ENCODE measurements at places on chromosomes 3 and 15.

DNA sequence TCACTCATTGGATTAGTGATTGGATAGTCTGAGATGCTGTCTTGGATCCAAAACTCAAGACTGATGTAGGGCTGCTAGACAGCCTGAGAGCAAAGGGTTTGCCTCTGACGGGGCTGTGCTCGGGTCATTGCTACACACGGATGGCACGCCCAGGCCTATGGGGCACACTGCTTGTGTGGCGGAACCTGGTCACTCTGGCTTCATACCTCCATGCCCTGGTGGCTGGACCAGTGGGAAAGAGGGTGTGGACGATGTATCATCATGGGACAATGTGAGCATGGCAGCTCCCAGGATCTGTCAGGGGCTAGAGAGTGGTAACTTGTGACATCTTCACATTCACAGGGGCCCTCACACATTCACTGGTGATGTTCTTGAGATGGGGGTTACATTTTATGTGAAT is 18.1 kb upstream of the CCDC174 start:
- no peak for DNase-seq

DNA sequence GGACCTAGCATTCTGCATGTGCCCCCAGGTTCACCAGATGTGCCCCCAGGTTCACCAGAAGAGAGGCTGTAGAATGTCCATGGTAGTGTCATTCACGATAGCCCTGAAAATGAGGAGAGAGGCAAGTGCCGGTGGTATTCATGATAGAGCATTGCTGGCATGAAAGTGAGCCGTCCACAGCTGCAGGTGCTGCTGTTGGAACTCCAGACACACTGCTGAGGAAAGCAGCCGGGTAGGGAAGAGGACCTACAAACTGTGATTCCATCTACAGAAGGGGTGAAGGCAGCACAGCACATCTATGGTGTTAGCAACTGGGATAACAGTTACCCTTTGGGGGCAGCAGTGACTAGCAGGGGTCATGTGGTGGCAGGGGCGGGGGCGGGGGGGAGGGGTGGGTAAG is 125.0 kb upstream of the PLXNA1 start:
- no peak for DNase-seq

- no peak for DNase-seq
Measured at GRCh38 chr3:123034120-123034519, 6.6 kb upstream of the SEMA5B start.

GRCh38 chr3:122391681-122392446 is 7.9 kb downstream of the FAM162A start:
- no peak for DNase-seq

- DNase-seq = no peak
Measured at GRCh38 chr3:196336319-196337145, 1.7 kb downstream of the TM4SF19 start.

DNA sequence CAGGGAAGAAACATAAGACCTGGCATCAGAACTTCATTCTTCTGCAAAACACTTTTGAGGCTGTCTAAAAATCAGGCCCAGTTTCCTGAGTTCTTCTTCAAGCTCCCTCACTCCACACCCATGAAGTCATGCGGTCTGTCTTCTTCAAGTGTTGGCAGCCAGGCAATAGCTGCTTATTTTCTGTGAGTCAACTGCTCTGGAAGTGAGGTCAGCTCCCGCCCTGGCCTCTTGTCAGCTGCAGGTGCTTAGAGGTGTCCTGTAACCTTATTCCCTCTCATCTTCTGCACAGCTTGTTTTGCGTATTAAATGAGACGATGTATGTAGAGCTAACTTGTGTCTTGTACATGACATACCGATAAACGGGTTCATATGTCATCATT is 226.1 kb downstream of the ADAMTS17 start:
- no peak for DNase-seq

DNA sequence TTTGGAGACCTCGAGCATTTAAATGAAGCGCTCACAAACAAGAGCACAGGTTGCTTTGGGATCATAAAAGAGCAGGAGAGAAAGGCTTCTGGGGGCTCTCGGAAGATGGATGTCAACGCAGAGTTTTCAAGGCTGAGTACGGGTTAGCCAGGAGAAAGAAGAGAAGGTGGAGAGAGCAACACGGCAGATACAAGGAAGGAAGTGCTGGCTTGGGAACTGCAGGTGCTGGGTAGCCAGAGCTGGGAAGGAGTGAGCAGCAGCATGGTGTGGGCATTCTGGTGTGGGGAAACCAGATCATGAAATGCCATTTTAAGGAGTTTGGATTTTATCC is 580 bp upstream of the RUBCN start:
- DNase-seq = no peak

DNA sequence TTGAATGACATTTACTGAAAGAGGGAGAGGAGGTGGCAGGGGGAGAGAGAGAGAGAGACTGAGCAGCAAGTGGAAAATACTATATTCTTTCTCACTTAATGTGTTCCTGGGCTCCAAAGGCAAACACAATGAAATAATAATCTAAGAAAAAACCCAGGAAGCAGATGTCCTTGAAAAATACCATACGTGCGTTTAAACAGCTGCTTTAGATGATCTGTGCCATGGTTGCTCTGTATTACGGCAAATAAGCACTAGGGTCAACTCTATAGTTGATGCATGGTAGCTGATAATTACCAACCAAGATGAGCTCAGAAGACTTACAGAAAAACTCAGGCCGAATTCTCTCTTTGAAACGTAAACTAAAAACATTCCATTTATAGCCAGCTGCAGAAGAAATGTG is 410.3 kb upstream of the TBL1XR1 start:
- DNase-seq = no peak

GRCh38 chr3:187997946-187998561 is 155.9 kb upstream of the LPP start:
- no peak for DNase-seq

GRCh38 chr3:39651993-39652739 is 157.2 kb upstream of the MYRIP start:
- DNase-seq = no peak

DNA sequence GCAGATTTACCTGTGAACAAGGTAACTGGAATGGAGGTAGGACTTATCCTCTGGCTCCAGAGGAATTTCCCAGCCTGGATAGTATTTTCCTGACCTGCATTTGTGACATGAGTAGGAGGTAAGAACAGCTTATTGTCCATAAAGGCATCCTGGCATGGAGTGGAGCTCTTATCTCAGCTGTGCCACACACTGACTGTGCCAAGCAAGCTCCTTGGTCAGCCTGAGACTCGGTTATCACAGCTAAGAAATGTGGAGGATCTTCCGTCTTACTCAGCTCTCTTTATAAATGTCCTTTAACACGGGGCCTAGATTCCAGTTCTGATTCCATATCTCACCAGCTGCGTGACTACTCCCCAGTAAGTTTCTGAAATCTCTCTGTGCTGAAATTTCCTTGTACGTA is 38.9 kb downstream of the SLCO3A1 start:
- DNase-seq = no peak

DNA sequence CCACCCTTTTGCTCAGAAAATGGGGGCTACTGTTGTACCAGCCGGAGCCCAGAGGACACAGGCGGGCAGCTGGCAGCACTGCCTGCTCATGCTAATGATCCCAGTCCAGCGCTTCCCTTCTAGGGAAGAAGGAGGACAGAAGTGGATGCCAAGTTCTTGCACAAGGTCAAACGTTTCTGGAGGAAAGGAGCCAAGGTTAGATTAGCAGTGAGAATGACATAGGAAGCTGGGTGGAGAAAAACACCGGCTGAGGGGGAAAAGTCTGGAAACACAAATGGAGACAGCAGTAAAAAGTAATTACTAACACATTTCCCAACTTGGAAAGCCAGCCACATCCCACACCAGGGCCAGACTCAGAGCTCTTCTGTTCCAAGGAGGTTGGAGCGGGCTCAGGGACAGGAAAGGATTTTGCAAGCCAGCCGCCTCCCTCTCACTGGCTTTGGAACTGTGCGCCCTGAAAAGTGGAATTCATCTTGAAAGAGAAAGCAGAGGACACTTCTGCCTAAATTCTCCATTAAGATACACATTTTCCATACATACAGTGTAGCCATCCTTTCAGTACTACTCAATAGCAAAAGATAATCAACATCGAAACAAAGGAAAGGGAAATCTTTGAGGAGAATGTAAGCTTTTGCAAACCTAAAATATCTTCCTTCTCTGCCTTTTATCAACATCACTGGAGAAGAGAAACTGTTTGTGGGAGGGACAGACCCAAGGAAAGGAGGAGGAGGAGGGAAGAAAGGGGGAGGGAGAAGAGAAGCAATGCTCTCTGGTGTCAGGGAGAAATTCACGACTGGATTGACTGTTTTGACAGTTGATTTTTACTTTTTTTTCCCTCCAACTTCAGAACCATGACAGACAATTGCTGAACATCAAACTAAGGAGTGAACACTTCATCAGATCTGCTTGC is 133.6 kb downstream of the CD47 start:
- DNase-seq = no peak

- no peak for DNase-seq
Measured at GRCh38 chr15:61032600-61033286, 196.4 kb downstream of the RORA start.

GRCh38 chr3:72043204-72044133 is 258.5 kb upstream of the PROK2 start:
- DNase-seq = no peak

DNA sequence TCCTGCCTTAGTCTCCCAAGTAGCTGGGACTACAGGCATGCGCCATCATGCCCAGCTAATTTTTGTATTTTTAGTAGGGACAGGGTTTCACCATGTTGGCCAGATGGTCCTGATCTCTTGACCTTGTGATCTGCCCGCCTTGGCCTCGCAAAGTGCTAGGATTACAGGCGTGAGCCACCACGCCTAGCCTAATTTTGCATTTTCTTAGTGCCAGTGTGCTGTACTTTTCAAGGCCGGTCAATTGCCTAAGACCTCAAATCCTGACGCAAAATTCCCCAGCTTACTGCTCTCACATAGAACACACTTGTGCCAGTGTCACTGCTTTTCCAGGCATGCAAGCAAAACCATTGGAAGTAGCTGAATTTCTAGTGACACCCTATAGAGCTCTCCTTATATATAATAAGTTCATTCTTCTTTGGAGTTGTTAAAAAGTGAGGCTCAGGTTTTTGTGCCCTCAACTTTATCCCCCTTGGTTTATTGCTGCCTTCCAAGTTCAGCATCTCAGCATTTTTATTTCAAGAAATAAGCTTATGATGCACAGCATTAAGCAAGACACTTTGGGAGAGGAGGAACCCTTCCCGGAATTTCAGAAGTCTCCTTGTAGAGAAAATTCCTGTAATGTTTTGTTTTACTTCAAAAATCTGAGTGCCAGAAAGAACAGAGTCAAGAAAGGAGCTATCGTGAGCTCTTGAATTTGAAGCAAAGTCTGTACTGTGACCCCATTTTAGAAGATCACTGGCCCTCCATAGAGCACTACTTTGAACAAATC is 93.2 kb downstream of the FILIP1L start:
- no peak for DNase-seq

DNA sequence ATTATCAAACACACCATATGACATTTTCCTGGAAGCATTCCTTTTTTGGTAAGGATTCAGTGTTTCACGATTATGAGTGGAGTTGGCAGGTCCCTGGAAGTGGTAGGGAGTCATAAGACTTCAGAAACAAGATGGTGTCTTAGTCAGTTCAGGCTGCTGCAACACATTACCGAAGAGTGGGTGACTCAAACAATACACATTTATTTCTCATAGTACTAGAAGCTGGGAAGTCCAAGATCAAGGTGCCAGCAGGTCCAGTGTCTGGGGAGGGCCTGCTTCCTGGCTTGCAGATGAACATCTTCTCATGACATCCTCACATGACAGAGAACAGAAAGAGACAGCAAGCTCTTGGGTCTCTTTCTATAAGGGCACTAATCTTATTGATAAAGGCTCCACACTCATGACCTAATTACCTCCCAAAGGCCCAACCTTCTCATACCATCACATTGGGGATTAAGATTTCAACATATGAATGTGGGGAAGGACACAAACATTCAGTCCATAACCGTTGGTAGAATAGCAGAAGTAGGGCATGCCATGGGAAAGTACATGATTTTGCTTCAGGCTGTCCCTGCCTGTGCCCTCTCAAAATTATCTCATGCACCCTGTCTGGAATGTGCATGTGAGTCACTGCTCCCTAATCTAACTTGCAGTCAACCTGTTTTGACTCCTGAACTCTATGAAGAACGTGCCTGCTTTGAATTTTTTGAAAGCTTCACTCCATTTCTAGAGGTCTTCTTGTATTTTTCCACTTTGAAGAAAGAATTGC is 72.5 kb downstream of the GTPBP8 start:
- DNase-seq = no peak

DNA sequence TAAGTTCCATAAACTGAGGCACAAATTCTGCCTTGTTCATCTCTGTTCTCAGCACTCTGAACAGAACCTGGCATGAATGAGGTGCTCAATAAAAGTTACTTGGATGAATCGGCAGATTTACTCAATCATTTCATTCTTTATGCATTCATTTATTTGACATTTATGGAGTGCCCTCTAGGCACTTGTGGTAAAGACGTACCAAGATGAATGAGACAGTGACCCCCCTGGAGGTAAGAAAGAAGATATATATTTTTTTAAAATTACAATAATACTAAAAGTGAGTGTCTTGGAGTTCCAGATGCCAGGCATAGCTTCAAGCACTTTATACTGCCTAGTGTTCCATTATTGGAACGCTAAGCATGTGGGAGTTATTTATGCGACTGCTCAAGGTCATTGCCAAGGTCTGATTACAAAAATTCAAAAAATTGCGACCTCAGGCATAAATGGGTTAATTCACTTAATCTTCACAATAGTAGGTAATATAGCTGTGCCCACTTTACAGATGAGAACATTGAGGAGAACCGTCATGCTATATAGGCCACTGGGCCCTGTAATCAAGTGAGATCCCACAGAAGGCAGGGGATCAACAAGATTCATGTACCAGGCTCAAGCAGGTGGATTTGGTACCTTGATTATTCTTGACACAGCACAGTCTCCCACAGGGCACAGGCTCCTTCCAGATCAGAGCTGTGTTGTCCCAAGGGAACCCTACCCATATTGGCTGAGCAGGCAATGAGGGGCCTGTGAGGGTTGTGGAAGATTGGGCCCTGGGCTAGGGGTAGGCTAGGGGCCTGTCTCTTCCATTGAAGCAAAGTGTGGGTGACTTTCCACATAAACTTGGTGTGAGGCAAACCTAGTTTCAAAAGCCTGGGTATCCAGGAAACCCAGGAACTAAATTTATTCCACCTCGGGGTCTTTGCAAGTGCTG is 10.7 kb downstream of the XIRP1 start:
- DNase-seq = no peak

DNA sequence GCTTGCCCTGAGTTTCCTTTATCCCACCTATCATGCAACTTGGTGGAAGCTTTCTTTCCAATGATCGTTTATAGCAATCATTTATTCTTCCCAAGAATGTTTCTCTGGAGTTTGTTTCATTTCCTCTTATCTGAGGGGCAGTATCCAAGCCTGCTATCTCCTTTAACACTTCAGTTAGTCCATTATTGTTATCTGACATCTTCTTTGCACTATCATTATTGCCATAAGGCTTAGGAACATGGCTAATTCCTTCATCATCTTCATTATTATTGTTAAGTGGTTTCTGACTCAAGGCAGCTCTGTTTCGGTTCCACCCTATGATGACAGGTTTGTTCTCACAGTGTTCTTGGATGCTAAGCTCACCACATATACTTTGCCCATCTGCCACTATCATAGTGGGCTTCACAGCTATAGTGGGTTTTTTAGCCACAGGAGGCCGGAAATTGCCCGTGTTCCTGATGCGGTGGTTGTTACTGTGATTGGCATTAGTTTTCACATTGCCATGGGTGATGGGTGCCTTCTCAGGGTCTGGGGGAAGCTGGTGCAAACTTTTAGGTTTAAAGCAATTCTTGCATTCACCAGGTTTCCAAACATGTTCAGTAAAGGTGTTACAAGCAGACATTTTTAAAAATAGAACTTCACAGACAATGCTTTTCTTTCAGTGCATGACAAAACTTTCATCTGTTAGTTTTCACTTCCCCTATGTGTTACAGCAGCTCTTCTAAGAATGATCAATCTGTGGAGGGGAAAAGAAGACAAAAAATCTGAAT is 110.6 kb upstream of the TSPAN3 start:
- no peak for DNase-seq

Measured in NCI-H1436 (cell line).